ENCODE measurements at places on chromosomes 11 and 22.

- no peak for DNase-seq
Measured at GRCh38 chr11:9643751-9644150, 20.1 kb upstream of the SWAP70 start.

GRCh38 chr11:73225001-73225686 is 7.1 kb downstream of the P2RY2 start:
- DNase-seq, result no peak

- no peak for DNase-seq
Measured at GRCh38 chr11:122230385-122230755, 114.4 kb upstream of the BLID start.

DNA sequence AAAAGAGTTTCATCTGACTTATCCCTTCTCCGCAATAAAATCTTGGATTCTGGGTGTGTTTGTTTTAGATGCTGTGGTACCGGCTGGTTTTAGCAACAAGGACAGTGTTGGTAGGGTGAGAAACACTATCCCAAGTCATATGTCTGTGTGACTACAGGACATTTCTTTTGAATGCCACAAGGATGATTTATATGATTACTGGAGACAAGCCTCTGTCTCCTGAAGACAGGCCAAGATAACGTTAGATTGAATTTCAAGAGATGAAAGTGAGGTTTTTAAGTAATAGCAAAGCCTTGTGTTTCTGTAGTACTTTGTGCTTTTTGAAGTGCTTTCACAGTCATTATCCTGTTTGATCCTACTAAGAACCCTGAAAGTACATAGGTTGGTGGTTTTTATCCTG is 101.6 kb downstream of the COMMD9 start:
- no peak for DNase-seq

GRCh38 chr11:69896250-69896649 is 77.0 kb upstream of the FGF3 start:
- no peak for DNase-seq

DNA sequence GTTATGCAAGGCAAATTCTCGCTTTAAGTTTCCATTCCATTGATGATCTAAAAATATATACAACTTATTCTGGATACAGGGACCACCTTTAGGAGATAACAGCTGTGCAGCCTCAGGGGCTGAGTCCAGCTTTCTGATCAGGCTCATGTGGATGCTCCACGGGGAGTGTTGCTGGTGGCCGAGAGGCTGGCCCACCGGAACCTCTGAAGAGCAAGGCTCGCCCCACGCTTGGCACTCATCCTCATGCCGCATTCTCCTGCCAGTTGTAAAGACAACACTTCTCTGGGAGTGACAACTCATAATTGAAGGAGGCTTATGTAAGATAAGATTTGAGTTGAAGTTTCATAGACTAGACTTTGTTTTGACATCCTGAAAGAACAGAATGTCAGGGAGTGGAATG is 123.5 kb downstream of the MPPED1 start:
- DNase-seq, result no peak

- peak; percentile 23 for DNase-seq
Measured at GRCh38 chr11:57425565-57426438, 1.1 kb downstream of the SLC43A3 start.

DNA sequence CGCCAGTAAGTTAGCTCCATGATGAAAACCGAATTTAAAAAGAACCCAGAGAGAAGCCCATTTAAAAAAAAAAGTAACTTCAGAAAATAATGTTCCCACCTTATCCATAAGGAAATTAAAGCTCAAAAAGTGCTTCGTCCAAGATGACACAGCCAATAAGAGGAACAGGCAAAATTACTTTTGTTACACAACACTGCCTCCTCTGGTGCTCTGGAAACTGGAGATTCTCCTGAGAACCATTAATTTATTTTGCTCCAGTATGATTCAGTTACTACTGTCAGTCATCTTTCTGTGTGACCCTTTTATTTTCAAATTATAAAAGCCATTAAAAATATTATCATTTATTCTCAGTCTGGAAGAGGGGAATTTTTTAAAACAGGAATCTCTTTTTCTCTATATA is 2.0 kb downstream of the IFT27 start:
- peak; percentile 14 for DNase-seq

DNA sequence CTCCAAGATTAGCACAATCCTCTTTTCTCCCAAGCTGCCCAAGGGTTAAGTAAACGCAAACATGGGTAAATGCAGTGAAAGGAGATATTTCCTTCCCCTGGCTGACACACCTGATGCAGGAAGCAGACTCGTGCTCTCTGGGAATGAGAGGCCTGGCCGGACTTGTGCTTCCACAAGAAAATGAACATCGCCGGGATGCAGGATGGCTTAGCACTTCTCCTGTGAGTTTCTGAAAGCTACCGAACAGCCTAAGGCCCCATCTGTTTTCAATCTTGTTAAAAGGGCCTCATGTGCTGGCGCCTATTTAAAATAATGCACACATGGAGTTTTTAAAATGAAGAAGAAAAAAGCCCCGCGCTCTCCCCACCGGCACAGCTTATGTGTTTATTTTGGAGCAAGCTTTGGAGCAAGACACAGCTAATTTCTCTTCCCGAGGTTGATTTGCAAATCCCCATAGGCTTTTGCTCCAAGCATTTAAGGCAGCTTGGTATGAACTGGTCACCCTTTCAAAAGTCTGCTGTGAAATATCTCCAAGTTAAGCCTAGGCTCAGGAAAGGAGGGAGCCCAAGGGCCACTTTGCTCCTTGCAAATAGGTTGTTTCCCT is 100.9 kb downstream of the SYN3 start:
- no peak for DNase-seq

DNA sequence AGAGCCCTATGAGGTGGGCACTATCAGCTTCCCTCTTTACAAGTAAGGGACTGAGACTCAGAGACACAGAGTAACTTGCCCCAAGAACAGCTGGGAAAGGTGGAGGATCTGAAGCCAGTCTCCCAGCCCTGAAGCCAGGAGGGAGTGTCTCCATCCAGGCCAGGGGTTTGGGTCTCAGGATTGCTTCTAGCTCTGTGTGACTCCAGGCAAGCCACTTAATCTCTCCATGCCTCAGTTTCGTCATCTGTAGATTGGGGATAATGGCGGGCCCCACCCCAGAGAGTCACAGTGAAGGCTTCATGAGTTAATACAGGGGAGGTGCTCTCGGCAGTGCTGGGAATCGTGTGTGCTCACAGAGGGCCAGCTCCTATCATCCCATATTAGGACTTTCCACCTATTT is 10.5 kb downstream of the MAP4K2 start:
- DNase-seq, result no peak

- no peak for DNase-seq
Measured at GRCh38 chr11:120977266-120978137, 46.4 kb upstream of the TBCEL start.

DNA sequence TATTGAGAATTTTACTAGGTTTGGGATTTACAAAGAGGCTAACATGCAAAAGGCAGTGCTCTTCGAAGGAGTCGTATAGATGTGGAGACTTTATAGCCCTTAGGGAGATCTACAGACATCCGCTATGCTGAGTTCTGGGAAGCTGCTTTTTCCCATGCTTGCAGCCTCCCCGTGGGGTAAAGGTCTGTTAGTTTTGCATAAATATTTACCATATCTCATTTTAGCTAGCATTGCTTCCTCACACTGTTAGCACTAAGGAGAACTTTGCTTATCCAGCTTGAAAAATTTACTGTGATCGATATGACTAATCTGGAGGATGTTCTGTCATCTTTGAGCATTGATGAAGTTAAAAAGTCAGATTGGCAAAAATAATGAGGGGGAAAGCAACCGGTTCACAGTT is 18.6 kb downstream of the ARHGEF12 start:
- DNase-seq, result no peak

- DNase-seq, result no peak
Measured at GRCh38 chr11:68012843-68013610, 2.9 kb downstream of the ALDH3B1 start.

DNA sequence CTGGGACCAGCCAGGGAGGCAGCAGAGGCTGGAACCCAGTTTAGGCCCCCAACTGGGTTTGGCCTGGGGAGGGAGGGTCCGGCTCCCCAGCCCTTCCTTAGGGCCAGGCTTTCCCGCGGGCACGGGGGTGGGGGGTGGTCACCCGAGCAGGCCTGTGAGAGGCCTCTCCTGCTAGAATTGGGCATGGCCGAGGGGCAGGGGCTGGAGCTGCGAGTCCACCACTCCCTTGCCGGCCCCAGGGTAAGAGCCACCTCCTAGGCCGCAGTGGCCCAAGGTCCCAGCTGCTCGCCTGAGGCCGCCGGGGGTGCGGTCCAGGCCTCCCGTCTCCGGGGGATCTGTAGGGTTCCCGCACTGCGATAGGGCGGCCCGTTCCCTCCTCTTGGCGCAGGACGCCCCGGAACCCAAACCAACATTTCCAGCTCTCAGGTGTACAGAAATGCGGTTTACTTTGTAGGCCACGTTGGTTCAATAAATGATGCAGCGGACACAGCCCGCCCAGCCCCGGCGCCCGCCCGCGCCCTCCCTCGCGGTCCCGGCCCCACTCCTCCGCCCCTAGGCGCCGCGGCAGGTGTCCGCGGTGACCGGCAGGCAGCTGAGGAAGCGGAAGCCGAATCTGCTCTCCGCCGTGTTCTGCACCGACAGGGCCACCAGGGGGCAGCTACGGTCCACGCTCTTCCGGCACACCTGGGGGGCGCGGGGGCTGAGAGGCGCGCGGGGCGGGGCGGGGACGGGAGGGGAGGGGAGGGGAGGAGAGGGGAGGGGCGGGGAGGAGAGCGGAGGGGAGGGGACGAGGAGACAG is 5.9 kb downstream of the LMNTD2 start:
- DNase-seq, result peak; percentile 70

- no peak for DNase-seq
Measured at GRCh38 chr11:6746626-6747025, 25.1 kb downstream of the OR2AG2 start.

DNA sequence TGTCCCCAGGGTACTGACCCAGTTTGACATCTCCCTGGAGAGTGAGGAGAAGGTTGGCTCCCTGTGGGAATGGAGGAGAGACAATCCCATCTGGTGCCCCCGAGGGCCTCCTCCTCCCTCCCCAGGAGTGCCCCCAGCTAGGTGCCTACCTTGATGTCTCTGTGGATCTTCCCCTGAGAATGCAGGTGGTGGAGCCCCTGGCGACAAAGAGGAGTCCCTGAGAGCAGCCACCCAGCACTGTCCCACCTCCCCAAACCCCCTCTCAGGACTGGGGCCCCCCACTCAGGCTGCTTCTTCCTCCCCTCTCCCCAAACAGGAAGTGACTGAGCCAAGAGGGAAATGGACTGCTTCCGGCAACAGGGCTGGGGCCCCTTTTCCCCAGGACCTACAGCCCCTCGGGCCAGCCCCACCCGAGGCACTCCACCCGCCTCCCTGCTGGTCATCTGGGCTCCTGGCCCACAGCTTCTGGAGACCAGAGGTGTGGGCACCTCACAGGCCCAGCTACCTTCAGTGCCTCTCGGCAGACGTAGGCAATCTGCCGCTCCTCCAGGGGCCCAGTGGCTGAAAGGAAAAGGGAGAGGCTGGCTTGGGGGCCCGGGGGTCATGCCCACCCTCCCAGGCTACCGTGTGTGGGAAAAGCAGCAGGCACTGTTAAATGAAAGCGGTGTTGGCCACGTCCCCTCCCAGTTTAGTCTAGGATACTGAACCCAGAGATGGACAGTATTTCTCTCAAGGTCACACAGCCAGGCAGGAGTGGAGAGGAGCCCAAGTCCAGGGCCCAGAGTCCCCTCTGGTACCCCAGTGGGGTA is 1.2 kb downstream of the MAP4K2 start:
- peak; percentile 15 for DNase-seq

GRCh38 chr11:127862406-127862805 is 725.0 kb downstream of the ETS1 start:
- no peak for DNase-seq

GRCh38 chr22:31508536-31508935 is 12.2 kb downstream of the SFI1 start:
- DNase-seq, result no peak

- no peak for DNase-seq
Measured at GRCh38 chr11:69928975-69929374, 109.8 kb upstream of the FGF3 start.

GRCh38 chr11:118442301-118442700 is 6.0 kb downstream of the KMT2A start:
- DNase-seq, result peak; percentile 57

DNA sequence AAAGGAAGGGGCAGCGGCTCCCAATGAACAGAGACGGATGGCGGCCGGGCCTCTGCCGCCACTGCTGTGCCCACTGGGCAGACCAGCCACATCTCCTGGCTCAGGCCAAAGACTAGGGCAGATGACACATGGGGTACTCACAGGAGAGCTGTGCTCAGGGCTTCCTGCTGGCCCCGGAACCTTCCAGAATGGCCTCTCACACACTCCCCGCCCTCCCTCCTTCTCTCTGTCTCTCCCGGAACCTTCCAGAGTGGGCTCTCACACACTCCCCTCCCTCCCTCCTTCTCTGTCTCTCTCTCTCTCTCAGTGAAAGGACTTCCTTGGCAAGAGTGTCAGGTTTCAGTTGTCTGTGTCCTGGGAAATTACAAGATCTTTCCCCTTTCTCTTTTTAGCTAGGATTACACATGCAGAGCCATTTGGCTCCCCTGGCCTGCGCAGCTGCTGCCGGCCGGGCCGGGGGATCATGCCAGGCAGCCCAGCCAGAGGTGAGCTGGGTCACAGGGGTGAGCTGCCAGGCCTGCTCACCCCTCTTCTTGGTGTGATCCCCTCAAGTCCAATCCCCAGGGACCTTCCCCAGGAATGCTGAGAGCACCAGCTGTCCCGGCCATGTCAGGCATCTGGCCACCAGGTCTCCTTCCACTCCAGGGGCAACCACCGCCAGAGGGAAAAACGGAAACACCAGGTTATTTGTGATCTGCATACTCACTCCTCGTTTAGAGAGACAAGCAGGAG is 45.3 kb upstream of the ADA2 start:
- no peak for DNase-seq

DNA sequence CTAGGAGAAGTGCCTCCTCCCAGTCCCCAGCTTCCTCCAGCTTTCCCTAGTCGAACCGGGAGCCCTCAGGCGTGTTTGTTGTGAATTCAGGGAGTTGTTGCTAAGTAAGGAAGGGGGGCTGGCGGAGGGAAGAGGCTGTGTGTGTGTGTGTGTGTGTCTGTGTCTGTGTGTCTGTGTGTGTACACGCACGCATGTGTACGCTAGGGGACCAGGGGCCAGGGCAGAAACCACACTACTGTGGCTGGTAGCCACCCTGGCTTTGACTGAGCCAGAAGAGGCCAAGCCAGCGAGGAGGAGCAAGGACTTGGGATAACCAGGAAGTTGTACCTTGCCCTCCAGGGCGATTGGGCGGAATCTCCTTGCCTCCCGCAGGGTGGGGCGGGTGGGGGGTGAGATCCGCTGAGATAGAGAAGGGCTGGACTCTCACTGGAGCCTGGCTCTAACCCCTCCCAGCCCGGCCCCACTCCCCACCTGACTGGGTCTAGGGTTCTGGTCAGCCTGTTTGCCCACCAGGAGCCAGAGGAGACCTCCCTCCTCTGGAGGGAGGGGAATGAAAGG is 7.5 kb downstream of the BCL9L start:
- no peak for DNase-seq

- no peak for DNase-seq
Measured at GRCh38 chr11:113271551-113272245, 42.7 kb upstream of the TTC12 start.

GRCh38 chr22:33842006-33842354 is 78.3 kb downstream of the LARGE1 start:
- DNase-seq, result no peak

GRCh38 chr11:4887591-4887990 is 5.9 kb downstream of the OR51T1 start:
- no peak for DNase-seq

GRCh38 chr11:64694821-64695365 is 28.1 kb downstream of the NRXN2 start:
- DNase-seq, result no peak

Measured in activated CD4-positive, alpha-beta T cell treated with anti-CD3 and anti-CD28 coated beads, Interleukin-2, amount 50 U/mL, for 16 hours (primary cell).